ENCODE measurements at places on chromosomes 2 and 18. TPM values are rescaled to one million over a fixed set of nuclear protein-coding genes. Genes with fewer than 3 reads are reported as not detected.

TIMM21 gene
- 34.3 TPM for total RNA-seq

DNA sequence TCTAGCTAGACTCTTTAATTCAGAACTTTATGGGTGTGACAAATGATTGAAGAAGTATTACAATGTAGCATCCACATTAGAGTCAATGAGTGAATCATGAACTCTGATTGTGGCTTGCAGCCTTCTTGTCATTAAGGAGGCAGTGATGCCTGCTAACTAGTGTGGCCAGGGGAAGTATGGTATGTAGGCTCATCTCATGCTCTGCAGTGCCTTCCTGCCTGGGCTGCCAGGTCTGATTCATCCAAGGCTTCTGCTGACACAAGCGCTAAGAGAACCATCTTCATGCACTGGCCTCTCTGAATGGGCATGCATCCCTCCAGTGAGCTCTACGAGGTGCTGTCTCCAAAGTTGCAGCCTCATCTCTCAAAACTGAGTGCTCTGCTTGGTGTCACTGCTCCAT, 144.3 kb downstream of the MTCL1 start:
- H3K36me3 ChIP-seq, result no peaks in the 10 kb centered on the region
- H3K27me3 ChIP-seq, result no peaks in the 10 kb centered on the region
- H3K4me1 ChIP-seq, result no peaks in the 10 kb centered on the region
- no peak overlapping the region for H3K4me3 ChIP-seq
- H3K27ac ChIP-seq, result no peak overlapping the region

GRCh38 chr2:194545978-194546377, 1111.0 kb upstream of the SLC39A10 start:
- H3K4me3 ChIP-seq, result no peak overlapping the region
- no peak for DNase-seq
- no peak overlapping the region for H3K27ac ChIP-seq
- H3K27me3 ChIP-seq, result no peaks in the 10 kb centered on the region
- no peaks in the 10 kb centered on the region for H3K4me1 ChIP-seq

DNA sequence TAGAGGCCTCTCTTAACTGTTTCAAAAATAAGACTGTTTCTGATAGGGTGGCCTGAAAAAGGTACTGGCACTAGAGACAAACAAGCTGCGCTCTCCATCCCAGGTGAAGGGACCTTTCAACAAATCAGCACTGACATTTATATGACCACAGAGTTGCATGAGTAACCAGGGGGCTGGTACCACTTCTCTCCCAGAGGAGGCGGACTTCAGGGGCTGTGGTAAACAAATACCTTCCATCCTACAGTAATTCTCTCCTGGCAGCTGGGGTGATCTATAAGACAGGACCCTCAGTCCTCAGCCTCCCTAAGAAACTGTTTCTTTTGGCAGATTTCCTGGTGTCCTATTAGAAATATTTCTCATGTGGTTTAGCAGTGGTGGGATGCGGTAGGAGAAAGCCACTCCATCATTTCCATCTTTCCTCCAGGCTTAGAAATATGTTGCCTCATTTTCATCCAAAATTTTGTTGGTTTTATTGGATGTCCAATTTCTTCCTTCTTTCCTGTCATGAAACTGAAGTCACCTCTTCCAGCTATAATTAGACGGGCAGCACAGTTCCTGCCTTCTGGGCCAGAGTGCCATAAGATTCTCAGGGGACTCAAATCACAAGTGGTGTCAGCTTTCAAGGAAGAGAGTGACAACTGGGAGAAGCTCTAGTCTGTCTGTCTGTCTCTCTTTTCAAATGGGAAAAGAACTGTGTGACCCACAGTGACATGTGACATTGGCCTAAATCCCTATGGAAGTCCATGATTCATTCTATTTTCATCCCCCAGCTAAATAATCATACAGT, 96.4 kb downstream of the CYRIA start:
- H3K36me3 ChIP-seq, result no peaks in the 10 kb centered on the region
- no peak for DNase-seq
- no peak overlapping the region for H3K4me3 ChIP-seq
- no peaks in the 10 kb centered on the region for H3K27me3 ChIP-seq
- no peak overlapping the region for H3K27ac ChIP-seq
- H3K4me1 ChIP-seq, result no peaks in the 10 kb centered on the region

DNA sequence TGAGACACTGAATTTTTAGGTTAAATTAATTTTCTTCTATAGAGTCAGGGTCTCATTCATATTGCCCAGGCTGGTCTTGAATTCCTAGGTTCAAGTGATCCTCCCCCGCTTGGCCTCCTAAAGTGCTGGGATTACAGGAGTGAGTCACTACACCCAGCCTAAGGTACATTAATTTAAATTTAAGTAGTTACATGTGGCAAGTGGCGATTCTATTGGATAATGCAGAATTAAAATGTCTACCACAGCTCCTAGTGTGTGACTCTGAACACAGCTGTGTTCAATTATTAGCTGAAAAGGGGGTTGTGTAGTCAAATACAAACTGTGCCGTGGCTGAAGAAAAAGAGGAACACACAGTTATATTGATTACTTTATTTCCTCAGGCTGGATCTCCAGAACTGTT, 2.2 kb upstream of the CAD start:
- H3K36me3 ChIP-seq, result no peaks in the 10 kb centered on the region
- H3K4me1 ChIP-seq, result peaks cover 27% of the 10 kb centered on the region
- no peaks in the 10 kb centered on the region for H3K27me3 ChIP-seq

- H3K4me3 ChIP-seq, result no peak overlapping the region
- H3K27ac ChIP-seq, result no peak overlapping the region
- H3K4me1 ChIP-seq, result no peaks in the 10 kb centered on the region
These were observed 129.8 kb upstream of the TANK start for GRCh38 chr2:161030260-161031063.

ERICH2 gene
- total RNA-seq, result 36.5 TPM

GRCh38 chr18:47118981-47119380, 31.3 kb downstream of the HDHD2 start:
- H3K36me3 ChIP-seq, result no peaks in the 10 kb centered on the region
- no peak overlapping the region for H3K27ac ChIP-seq
- H3K27me3 ChIP-seq, result no peaks in the 10 kb centered on the region
- no peak overlapping the region for H3K4me3 ChIP-seq

SLC19A3 gene
- 0.50 TPM for total RNA-seq

B4GALT6 gene
- total RNA-seq, result 19.5 TPM

DNA sequence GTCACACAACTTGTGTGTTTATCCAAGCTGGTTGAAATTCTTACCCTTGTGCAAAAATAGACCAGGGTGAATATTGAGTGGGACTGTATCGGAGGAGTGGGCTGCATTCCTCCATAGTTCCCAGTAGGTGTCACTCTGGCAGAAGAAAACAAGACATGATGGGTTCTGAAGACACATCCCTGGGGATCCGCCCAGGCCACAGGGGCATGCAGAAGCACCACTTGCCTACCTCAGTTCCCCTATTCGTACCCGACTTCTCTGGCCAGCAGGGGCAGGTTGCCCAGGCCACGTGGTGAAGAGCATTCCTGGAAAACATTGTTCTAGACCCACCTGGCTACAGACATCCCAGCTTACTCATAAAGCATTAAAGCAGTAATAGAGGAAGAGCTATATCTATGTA, 168.2 kb downstream of the FAM210A start:
- no peaks in the 10 kb centered on the region for H3K27me3 ChIP-seq
- H3K36me3 ChIP-seq, result no peaks in the 10 kb centered on the region
- no peak overlapping the region for H3K27ac ChIP-seq
- no peak overlapping the region for H3K4me3 ChIP-seq

DNA sequence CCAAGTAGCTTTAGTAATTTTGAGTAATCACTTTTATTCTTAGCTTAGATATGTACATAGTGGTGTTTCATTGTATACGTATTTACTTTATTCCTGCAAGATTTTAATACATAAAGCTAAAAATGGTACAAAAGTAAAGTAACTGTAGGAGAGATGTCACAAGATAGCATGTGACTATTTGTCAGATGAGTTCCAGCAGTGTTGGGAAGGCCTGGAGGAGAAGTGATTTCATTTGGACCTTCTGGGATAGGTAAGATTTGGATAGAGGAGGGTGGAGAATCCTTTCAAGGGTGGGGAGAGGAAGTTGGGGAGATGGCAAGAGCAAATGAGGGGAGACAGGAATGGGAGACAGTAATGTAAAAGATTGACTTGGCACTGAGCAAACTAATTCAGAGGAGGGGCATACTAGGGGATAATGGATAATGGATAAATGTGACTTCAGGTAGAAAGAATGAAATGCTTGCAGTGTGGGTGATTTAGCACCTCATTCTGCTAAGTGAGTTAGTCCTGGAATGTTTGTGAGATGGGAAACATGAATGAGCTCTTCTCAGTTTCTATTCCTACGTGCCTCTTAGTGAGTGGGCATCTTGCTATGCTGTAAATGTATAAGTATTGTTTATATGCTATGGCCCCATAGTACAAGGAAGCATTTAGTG, 10.5 kb downstream of the WDR43 start:
- H3K36me3 ChIP-seq, result no peaks in the 10 kb centered on the region
- DNase-seq, result no peak
- no peaks in the 10 kb centered on the region for H3K4me1 ChIP-seq
- no peak overlapping the region for H3K4me3 ChIP-seq
- H3K27me3 ChIP-seq, result no peaks in the 10 kb centered on the region

ANKRD30BL gene
- total RNA-seq, result 21.0 TPM

DIPK1C gene
- 16.2 TPM for total RNA-seq

GRCh38 chr2:13005761-13006335, 289.1 kb downstream of the TRIB2 start:
- H3K4me3 ChIP-seq, result no peak overlapping the region
- peaks cover 11% of the 10 kb centered on the region for H3K4me1 ChIP-seq
- DNase-seq, result peak; percentile 32
- peak overlapping the region; percentile 55 for H3K27ac ChIP-seq

DNA sequence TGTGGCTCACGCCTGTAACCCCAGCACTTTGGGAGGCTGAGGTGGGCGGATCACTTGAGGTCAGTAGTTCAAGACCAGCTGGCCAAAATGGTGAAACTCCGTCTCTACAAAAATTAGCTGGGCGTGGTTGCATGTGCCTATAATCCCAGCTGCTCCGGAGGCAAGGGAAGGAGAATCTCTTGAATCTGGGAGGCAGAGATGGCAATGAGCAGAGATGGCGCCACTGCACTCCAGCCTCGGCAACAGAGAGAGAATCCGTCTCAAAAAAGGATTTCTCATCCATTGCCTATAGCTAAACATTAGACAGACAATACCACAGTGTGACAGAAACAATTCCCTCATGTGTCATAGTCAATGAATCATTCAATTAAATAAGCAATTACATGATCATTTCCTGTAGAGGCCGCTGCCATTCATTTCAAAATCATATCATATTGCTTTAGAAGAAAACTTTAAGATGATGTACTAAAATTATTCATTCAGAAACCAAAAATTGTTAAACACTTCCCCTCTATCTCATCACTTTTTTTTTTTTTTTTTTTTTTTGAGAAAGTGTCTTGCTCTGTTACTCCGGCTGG, 69.5 kb upstream of the TGIF1 start:
- no peaks in the 10 kb centered on the region for H3K27me3 ChIP-seq
- H3K4me3 ChIP-seq, result no peak overlapping the region
- H3K27ac ChIP-seq, result no peak overlapping the region
- no peak for DNase-seq
- no peaks in the 10 kb centered on the region for H3K4me1 ChIP-seq
- H3K36me3 ChIP-seq, result no peaks in the 10 kb centered on the region

GREB1 gene
- 91.0 TPM for total RNA-seq

NEU2 gene
- not detected for total RNA-seq

DNA sequence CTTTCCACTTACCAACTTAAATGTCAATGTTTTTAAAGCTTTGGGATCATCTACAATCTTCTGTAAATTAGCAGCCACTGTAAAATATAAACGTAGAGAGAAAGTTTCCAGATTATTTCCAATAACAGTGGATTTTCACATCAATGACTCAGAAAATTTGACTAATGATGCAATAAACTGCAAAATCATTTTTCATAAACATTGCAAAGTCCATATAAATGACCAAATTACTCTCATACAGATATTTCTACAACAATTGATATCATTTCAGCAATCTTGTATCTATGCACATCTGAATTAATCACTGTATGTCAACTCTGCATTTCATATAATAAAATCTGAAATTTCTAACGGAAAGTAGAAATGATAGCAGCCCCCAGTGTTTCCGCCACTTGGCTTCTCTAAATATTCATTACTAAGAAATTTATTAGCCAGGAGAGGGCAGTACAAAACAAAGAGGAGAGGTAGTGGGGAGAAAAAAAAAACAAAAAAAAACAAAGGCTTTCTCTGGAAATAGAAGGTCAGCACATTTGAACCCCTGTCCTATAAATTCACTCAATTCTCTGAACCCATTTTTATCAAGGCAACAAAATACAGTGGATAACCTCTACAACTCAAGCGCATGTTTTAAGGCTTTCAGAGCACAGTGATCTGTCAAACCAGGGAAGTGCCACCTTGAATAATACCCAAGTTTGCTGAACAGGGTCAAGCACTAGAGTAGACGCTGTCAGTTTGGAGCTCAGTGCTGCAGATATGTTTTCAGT, 282.6 kb downstream of the STK39 start:
- H3K27me3 ChIP-seq, result no peaks in the 10 kb centered on the region
- no peaks in the 10 kb centered on the region for H3K36me3 ChIP-seq
- H3K4me1 ChIP-seq, result no peaks in the 10 kb centered on the region
- DNase-seq, result no peak

TUBB8B gene
- total RNA-seq, result 8.9 TPM

RAMP1 gene
- 8.9 TPM for total RNA-seq

- peaks cover 5% of the 10 kb centered on the region for H3K4me1 ChIP-seq
- no peak overlapping the region for H3K27ac ChIP-seq
- no peak overlapping the region for H3K4me3 ChIP-seq
- H3K36me3 ChIP-seq, result no peaks in the 10 kb centered on the region
- no peaks in the 10 kb centered on the region for H3K27me3 ChIP-seq
These were observed 13.0 kb downstream of the SIGLEC15 start for GRCh38 chr18:45838302-45839070.

NMS gene
- total RNA-seq, result not detected

GRCh38 chr2:125576558-125576957, 1079.4 kb upstream of the GYPC start:
- no peak for DNase-seq
- H3K4me3 ChIP-seq, result no peak overlapping the region
- no peak overlapping the region for H3K27ac ChIP-seq
- H3K27me3 ChIP-seq, result no peaks in the 10 kb centered on the region
- H3K36me3 ChIP-seq, result no peaks in the 10 kb centered on the region
- no peaks in the 10 kb centered on the region for H3K4me1 ChIP-seq

TDRD15 gene
- 11.3 TPM for total RNA-seq

DNA sequence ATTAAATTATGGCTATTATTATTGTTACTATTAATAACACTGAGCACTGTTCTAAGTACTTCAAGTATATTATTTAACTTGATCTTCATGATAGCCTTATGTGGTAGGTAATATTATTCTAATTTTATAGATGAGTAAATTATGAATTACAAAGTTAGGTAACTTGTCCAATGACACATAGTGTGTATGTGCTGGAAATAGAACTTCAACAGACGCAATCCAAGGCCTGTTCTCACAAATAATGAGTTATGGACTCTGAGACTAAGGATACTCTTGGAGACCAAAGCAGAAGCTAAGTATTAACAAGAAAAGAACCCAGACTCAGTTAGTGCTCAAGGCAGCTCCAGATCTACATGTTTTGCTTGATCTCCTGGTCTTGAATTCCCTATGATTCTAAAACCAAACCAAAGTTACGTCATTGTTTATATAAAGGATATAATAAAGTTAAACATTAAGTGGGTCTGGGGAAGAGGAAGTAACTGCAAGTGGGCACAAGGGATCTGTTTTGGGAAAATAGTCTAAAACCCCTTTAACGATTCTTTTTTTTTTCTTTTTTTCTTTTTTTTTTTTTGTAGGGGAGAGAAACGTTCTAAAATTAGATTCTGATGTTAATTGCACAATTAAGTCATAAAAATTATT, 211.3 kb downstream of the ERBB4 start:
- H3K4me1 ChIP-seq, result no peaks in the 10 kb centered on the region
- no peak overlapping the region for H3K27ac ChIP-seq
- no peaks in the 10 kb centered on the region for H3K36me3 ChIP-seq
- DNase-seq, result no peak
- H3K4me3 ChIP-seq, result no peak overlapping the region

Data from testis (tissue), 5 donors.